ENCODE measurements at places on chromosomes 12 and 14.

- DNase-seq = peak; percentile 87
Measured at GRCh38 chr12:62466594-62467491, at the start of gene MON2. MON2 (plus strand) TSS chr12:62466826; CDS start chr12:62467208, 382 bp downstream.

GRCh38 chr14:36070031-36070719, 106.3 kb downstream of the PTCSC3 start:
- peak; percentile 29 for DNase-seq

- DNase-seq = no peak
Measured at GRCh38 chr12:118354903-118355302, 17.8 kb downstream of the TAOK3 start.

GRCh38 chr12:12562016-12562483, 613 bp downstream of the DUSP16 start:
- DNase-seq = peak; percentile 38

- DNase-seq = no peak
Measured at GRCh38 chr14:31879661-31880348, 197.3 kb upstream of the ARHGAP5 start.

GRCh38 chr12:89236237-89236636, 116.1 kb downstream of the DUSP6 start:
- DNase-seq = no peak

DNA sequence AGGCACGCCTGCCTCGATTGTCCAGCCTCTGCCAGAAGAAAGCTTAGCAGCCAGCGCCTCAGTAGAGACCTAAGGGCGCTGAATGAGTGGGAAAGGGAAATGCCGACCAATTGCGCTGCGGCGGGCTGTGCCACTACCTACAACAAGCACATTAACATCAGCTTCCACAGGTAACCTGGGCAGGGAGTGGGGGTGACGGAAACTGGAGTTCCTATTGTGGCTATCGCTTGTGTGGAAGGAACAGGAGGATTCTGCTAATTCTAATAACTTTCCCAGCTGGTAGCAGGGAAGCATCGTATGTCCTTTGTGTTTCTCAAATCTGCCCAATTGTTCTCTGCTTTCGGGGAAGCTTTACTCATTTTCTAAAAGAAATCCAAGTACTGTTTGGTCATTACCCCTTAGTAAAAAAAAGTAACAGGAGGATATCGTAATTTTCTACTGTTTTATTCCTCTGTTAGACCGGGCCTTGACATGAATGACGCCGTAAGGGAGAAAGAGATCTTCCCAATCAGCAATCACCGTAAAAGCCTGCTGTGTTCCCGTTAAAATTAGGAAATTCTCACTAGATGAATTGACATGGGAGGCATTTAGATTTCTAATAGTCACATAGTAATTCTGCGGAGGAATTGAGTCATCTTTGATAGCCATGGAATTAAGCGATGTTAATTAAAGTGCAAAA, 449 bp downstream of the THAP2 start:
- DNase-seq = no peak
